ENCODE measurements at places on chromosomes 4 and X.

GRCh38 chr4:4425696-4426095, 38.8 kb downstream of the NSG1 start:
- DNase-seq: no peak

- peak; percentile 50 for DNase-seq
Observed at GRCh38 chr4:13483768-13484121, 395 bp downstream of the RAB28 start.

GRCh38 chr4:118762730-118763477, 73.0 kb downstream of the SEC24D start:
- DNase-seq: no peak

DNA sequence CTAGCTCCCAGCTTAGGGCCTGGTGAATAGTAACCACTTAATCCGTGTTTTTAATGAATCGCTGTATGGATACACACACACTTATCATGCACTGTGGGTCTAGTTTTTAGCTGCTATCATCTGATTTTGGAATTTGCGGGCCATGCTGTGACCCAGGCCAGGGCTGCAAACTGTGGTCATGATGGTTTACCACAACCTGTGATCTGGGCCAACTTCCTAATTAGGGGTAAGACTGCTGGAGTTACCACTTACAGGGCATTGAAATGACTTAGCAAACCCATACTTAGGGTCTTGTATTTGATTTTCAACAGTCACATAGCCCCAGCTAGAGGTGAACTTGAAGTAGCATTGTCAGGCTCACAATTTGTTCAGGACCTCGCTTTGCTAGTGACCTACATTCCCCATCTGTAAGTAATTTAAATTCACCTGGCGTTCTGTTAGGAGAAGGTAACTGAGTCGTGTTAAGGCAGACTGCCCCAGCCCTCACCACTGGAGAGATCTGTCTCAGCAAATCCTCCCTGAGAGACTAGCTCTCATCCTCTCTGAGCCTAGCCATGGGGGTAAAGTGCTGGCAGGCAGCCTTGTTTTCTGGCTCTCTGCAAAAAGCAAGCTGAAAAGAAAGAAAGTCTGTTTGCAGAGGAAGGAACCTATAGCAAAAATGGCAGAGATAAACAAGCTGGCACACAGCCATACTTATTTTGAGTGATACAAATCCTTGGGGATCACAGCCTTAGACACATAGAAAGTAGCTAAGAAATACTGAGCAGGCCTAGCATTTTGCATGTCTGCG, 33.8 kb upstream of the EGFL6 start:
- DNase-seq: peak; percentile 14

GRCh38 chrX:82081027-82081426, 879.1 kb downstream of the SH3BGRL start:
- peak; percentile 7 for DNase-seq

- DNase-seq: no peak
Observed at GRCh38 chr4:158656439-158656838, 15.2 kb downstream of the C4orf46 start.

DNA sequence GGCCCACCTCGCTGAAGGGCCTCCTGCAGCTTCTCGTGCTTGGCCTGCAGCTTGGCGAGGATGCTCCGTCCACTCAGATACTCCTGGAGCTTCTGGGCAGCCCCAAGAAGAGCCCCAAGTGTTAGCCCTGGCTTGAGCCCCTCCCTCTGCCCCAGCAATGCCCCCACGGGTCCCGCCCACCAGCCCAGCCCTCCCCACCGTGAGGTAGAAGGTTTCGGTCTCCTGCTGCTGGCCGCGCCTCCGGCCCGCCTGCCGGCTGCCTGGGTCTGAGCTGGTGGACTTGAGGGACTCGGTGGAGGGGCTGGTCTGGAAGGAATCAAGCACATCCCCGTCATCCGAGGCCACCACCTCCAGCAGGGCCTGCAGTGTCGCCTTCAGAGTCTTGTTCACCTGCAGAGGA, 8.7 kb downstream of the AVPR2 start:
- DNase-seq: no peak

- no peak for DNase-seq
Observed at GRCh38 chrX:73768886-73769285, 205.9 kb downstream of the CHIC1 start.

- no peak for DNase-seq
Observed at GRCh38 chrX:11437642-11438379, 144.6 kb downstream of the AMELX start.

GRCh38 chr4:11259837-11260236, 168.9 kb downstream of the HS3ST1 start:
- no peak for DNase-seq

GRCh38 chrX:77628294-77629025, 157.6 kb downstream of the ATRX start:
- DNase-seq: peak; percentile 24

DNA sequence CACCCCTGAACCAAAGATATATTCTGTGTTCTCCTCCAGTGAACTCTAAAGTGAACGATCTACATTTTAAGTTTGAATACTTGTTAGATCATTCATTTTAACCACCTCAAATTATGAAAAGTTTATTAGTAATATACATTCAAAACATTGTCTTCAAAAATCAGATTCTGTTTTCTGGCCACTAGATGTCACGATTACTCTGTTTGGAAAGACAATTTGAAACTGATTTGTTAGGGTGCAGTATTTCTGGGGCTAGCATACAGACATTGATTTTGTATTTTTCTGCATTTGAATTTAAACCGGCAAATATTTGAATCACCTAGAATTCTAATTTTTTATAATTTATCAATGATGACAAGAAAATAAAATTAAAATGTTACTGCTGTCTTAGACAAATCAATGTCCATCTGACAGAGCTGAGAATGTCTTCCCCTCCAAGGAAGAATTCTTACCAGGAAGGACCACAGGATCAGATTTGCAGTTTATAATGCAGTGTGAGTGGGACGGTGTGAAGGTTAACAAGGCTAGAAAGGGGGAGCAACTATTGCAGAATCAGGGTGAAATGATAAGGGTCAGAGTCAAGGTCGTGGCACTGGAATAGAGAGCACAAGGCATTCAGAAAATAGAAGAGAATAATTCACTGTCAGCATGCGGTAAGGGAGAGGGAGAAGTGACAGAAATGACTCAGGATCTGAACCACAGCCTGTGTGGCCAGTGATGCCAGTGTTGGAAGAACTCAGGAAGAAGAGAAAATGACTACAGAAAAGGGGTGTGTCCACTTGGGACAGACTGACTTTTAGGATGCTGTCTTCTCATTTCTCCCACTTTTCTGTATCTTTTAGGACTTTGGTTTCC, 91.6 kb downstream of the ANXA10 start:
- peak; percentile 37 for DNase-seq

- no peak for DNase-seq
Observed at GRCh38 chrX:10755439-10756334, 135.3 kb upstream of the MID1 start.

GRCh38 chr4:36244257-36245082, at the start of gene ARAP2:
Gene ARAP2 (minus strand): TSS chr4:36244514. CDS start chr4:36229486, 15,028 bp downstream.
- DNase-seq: peak; percentile 49

DNA sequence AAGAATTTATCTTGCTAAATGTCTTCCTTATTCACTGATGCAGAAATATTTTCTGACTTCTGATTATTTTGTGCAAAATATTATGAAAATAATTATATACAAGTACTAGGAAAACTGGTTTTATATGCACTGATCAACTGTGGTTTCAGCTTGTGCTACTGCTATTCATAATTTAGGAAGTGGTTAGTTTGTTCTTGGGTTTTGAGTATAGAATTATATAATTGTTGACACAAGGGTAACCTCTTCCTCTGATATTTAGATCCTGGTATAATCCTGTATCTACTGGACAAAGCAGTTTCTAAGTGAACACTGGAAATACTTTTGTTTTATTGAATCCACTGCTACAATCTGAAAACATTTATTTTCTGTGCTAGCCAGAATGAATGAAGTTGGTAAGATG, 182.8 kb downstream of the PDGFC start:
- peak; percentile 28 for DNase-seq

GRCh38 chrX:30538271-30538670, 39.3 kb downstream of the TASL start:
- DNase-seq: no peak

GRCh38 chr4:84878546-84878945, 87.9 kb downstream of the WDFY3 start:
- no peak for DNase-seq

GRCh38 chr4:158741326-158742021, 18.3 kb upstream of the PPID start:
- no peak for DNase-seq

DNA sequence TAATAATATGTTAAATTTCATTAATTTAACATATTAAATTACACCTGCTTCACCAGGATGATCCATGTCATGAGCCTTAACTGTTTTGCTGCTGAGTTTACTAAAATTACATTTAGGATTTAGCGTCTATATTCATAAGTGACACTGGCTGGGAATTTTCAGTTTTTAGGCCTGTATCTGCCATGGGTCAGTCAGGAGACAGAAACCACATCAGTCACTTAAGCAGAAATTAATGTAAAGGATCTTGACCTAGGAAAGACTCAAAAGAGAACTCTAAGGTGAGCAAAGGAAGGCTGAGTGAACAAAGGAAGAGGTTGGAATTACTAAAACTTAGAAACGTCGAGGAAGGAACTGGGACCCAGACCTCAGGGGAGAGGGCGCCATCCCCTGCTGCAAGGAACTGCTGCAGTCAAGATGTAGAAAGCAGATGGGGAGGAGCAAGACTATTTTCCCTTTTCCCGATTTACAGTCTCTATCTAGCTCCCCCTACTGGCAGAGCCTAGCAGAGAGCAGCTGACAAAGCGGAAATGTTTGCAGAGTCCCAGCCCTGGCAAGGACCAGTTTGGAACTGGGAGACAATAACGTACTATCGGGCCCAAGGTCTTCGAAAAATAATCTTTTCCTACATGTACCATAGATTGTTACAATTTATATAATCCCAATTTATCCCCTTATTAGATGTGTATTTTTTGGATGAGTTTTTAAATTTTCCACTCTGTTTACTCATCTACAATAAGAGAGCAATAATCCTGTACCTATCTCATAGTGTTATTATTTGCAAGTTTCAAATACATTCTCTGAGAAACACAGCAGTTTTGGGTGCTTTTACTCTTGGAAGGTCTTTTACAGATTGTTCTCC, 22.6 kb upstream of the RBBP7 start:
- DNase-seq: peak; percentile 94

- no peak for DNase-seq
Observed at GRCh38 chr4:83920375-83920774, 384.5 kb downstream of the GPAT3 start.

Data from KBM-7 (cell line).